ENCODE measurements at places on chromosomes 2 and 18. TPM values are rescaled to one million over a fixed set of nuclear protein-coding genes. Genes with fewer than 3 reads are reported as not detected.
A peak's percentile ranks its signal among the peaks of the same experiment; 100 is the strongest.

DNA sequence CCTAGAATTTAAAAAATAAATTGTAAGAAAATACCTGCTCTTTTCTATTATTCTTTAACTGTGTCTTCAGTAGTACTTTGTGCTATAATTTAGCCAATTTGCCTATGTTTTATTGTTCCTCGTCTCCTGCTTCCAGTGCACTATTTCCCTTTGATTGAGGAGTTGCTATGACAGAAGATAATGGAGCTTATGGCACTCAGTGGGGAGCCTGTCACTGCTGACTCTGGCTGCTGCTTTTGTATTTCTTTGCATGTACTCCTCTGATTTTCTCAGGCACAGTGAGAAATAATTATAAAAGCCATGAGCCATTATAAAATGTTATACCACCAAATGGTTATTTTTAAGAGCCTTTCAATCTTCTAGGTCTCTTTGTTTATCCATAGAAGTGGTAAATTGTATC, 1310.8 kb upstream of the SLC39A10 start:
- no peak for DNase-seq

- no peak for DNase-seq
Measured at GRCh38 chr18:58270396-58270795, 226.4 kb downstream of the NEDD4L start.

GRCh38 chr2:208134928-208135586, 5.4 kb upstream of the CRYGC start:
- no peak for DNase-seq

DNA sequence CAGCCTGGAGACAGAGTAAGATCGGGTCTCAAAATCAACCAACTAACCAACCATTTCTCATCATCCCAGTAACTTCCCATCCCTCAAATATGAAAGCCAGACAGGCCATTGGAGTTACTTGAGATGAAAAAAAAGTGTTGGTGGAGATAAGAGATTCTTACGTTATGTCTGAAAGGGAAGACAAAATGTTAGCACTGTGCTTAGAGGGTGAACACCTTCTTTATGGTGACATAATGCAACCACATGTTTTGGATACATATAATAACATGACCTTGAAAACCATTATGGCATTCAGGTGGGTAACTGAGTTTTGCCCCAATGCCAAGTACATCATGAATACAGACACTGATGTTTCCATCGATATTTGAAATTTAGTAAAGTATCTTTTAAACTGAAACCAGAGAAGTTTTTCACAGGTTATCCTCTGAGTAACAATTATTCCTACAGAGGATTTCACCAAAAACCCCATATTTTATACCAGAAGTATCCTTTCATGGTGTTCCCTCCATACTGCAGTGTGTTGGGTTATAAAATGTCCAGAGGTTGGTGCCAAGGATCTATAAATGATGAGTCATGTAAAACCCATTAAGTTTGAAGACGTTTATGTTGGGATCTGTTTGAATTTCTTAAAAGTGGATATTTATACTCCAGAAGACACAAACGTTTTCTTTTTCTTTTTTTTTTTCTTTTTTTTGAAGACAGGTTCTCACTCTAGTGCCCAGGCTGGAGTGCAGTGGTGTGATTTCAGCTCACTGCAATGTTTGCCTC, 45.5 kb downstream of the AAK1 start:
- DNase-seq = no peak

DNA sequence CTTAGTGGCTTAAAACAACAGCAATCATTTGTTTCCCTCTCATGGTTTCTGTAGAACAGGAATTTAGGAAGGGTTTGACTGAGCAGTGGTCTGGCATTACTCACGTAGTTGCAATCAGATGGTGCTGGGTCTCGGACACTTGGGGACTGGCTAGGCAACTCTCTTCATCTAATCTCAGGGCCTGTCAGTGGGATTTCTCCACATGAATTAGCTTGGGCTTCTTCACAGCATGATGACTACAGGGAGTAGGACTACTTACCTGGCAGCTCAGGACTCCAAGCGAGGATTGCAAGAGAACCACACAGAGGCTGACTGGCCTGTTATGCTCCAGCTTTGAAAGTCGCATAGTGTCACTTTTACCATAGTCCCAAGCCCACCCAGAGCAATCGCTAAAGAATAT, 125.1 kb downstream of the TTC27 start:
- DNase-seq = no peak

GRCh38 chr18:40006634-40007033, 1948.4 kb upstream of the PIK3C3 start:
- no peak for DNase-seq

GRCh38 chr2:166256896-166257295, 118.8 kb downstream of the SCN9A start:
- DNase-seq = no peak

DNA sequence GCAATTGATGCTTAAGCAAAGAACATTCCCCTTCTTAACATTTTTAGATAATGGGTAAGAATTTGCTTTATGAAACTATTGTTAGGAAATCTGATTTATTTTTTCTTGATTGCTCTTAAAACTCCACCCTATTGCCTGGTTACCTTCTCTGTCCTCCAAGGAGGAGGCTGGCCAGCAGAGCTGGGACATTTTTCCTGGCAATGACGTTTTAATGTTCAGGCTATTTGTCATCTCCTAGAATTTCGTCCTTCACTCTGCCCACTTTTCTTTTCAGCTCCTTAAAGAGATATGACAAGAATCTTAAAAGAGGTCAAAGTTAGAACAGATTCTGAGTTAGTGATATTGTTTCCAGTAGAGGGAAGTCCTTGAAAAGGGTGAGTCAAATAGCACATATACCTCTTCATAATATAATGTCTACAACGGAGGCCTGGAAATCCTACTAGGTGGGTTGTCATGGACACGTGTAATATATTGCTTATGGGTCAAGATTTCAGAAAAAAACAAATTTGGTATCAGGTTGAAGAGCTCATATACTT, 141.0 kb downstream of the CMPK2 start:
- no peak for DNase-seq

GRCh38 chr18:27763936-27764335, 413.0 kb downstream of the CDH2 start:
- DNase-seq = no peak

GRCh38 chr18:79778291-79778791, 19.4 kb upstream of the KCNG2 start:
- DNase-seq = no peak

GRCh38 chr2:170869461-170869860, 52.8 kb downstream of the GAD1 start:
- DNase-seq = no peak

DNA sequence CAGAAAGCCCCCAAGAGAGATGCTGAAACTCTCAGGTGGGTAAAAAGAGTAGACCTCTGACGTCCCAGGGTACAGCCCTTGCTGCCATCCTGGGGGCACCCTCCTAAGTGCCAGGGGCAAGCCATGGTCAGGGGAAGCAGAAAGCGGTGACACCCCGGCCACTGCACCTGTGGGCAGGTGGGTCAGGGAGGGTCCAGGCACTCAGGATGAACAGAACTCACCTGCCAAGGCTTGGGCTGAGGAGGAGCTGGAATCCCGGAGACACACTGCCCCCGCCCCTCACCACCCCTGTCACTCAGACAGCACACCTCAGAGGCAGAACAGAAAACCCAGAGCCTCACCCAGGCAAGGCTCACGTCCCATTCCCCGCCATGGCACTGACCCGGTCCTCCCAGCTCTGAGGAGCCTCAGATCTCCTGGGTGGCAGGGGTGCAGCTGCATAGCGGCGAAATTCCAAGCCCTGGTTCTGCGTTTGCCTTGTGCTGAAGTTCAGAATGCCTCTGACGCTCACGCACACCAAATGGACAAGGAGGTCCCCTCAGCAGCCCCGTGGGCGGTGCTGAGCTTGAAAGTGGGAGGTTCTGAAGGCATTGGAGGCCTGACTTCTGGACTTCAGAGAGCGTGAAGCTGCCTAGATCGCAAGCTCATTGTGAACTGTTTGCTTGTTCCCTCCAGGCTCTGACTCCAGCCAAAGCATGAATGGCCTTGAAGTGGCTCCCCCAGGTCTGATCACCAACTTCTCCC, 4.3 kb downstream of the GPR17 start:
- DNase-seq = peak; percentile 31

DNA sequence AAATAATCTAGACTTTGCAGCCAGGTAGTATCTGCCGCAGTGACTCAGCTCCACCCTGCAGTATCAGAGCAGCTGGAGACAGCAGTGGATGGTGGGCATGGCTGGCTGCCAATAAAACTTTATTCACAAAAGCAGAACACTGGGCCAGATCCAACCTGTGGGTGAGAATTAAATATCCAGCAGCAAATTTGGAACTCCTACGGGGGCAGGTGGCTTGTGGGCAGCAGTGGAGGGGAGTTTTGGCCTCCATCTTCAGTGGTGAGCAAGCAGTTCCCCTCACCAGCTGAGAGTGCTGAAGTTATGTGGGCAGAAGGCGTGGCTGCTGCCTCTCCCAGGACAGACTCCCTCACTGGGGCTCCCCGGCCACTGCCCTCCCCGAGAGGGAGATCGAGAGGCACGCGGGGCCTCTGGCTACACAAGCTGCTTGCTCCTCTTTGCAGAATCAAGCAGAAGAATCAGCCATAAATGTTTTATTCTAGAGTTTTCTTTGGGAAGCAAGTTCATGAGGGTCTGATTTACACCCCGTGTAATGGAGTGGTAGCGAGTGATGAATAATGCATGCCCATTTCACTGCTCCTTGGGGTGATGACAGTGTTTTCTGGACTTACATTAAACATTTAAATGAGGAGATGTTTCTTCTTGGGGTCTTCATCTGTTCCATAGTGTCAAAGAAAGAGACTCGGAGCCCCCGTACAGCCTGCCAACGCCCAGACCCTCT, 204.3 kb downstream of the SEPTIN10 start:
- no peak for DNase-seq

- no peak for DNase-seq
Measured at GRCh38 chr2:126995621-126996377, 97.1 kb downstream of the TEX51 start.

- no peak for DNase-seq
Measured at GRCh38 chr2:167069855-167070254, 181.6 kb downstream of the XIRP2 start.

DNA sequence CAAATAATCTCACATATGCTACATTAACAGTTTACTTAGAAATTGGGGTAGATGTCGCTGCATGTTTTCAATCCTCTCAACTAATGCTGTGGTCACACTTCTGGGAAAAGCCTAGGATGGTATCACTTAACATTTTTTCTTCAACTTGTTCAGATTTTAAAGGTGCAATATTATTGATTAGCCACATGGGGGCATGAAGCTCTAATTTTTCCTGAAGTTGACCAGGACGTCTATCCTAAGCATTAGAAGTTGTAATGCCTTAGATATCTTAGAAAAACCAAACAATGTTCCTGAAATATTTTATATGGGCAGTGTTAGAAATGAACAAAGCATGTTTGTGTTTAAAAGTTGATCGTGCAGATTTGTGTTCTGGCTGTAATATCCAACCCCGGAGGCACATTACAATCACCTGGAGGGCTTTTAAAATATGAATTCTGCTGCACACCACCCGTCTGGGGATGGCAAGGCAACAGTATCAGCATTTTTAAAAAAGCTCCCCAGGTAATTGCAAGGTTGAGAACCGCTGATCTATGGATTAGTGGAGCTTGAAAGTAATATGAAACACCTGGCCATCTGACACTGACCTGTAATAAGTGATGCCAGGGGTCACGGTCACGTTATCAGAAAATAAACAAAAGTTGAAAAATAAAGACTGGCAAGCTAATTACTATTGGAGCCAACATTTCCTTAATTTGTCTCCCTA, 100.5 kb upstream of the LMAN1 start:
- DNase-seq = no peak

GRCh38 chr2:204650611-204651010, 105.3 kb downstream of the PARD3B start:
- DNase-seq = no peak

- no peak for DNase-seq
Measured at GRCh38 chr2:220583725-220584124, 956.3 kb downstream of the SLC4A3 start.

DNA sequence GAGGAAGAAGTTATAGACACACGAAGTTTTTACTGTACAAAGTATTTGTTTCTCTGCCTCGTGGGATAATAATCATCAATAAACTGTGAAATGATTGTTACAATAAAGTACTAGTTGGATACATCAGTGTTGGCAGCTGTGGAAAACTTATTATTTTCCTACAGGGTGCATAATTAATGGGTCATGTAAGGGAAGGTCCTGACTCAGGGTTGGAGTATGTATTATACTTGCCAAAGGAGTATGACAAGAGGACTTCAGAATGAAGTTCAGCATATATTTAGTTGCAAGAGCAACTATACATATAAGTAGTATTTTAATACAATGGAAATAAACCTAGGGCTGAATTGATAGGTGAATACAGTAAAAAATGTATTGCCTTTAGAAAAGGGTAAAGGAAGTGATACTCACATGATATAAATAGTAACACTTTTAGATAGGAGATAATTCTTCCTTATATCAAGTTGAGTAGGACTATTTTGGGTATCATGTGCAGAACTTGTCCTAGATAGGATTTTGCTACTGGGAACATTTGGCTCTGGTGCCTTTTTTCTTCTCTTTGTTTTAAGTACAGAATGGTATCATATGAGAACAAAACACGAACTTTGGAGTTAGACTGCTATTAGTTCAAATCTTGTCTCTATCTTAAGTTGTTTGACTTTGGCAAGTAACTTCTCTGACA, 79.1 kb downstream of the PLCL1 start:
- no peak for DNase-seq

MRPL44 gene
- total RNA-seq = 40.0 TPM

SLC23A3 gene
- total RNA-seq = 0.37 TPM

ZDBF2 gene
- 6.6 TPM for total RNA-seq

PJVK gene
- 1.1 TPM for total RNA-seq

SPTBN1 gene
- total RNA-seq = 468 TPM

FLACC1 gene
- total RNA-seq = 5.0 TPM

TNFAIP6 gene
- total RNA-seq = 2.4 TPM

SPATA3 gene
- total RNA-seq = not detected

BOD1L2 gene
- not detected for total RNA-seq

ZAP70 gene
- 1.7 TPM for total RNA-seq

LAPTM4A gene
- total RNA-seq = 246 TPM

DAW1 gene
- not detected for total RNA-seq

GPR75 gene
- 0.50 TPM for total RNA-seq

TEKT4 gene
- total RNA-seq = not detected

ZNF804A gene
- 0.07 TPM for total RNA-seq

HMSD gene
- total RNA-seq = 1.2 TPM

LCT gene
- not detected for total RNA-seq

SPP2 gene
- total RNA-seq = not detected

GPR39 gene
- not detected for total RNA-seq

EFR3B gene
- 4.2 TPM for total RNA-seq

ZNF519 gene
- total RNA-seq = 3.7 TPM

AP1S3 gene
- total RNA-seq = 0.50 TPM
